ENCODE measurements at places on chromosomes 13 and 19.

GRCh38 chr19:8567522-8568172, 9.6 kb downstream of the MYO1F start:
- peak; percentile 24 for DNase-seq

DNA sequence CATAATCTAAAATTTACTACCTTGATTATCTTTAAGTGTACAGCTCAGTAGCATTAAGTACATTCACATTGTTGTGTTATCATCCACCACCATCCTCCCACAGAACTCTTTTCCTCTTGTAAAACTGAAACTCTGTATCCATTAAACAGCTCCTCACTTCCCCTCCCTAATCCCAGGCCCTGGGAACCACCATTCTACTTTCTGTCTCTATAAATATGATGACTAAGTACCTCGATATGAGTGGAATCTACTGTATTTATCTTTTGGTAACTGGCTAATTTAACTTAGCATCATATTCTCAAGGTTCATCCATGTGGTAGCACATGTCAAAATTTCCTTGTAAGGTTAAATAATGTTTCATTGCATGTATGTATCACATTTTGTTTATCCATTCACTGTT, 49.0 kb upstream of the POMP start:
- no peak for DNase-seq

DNA sequence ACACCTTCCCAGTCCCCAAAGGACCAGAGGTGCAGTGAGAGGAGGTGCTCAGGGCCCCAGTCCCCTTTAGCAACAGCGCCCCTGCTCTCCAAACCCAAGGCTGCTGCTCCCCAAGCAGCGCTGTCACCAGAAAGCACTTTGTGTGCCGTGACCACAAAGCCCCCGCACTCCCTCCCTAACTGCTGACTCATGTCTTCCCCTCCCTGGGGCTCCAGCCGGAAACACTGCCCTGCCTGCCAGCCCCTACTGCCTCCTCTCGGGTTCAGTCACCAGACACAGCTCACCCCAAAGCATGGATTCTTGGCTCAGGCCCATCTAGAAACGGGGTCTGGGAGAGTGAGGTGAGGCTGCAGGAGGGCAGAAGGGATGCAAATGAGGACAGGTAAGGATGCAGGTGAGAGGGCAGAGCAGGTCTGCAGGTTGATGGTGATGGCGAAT, 4.9 kb upstream of the TNFSF14 start:
- DNase-seq: peak; percentile 67

DNA sequence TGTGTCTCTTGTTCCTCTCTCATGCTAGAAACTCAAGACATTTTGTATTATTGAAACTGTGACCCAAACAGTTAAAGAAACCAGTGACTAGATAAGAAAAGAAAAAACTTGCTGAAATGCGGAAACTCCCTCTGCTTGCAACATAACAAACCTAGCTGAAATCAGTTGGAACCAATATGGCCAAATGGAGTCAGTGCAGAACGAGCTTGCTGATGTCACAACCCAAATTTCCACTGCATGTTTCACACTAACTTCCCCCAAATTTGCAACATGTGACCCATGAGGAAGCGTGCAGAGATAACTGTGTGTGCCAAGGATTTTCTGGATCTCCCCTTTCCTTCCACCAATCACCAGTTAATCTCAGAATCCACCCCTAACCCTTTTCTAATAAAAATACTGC, 208.0 kb downstream of the DLEU7 start:
- DNase-seq: peak; percentile 18

GRCh38 chr19:19319732-19320360, 463 bp downstream of the SUGP1 start:
- peak; percentile 10 for DNase-seq

Data from transverse colon (tissue), 4 donors.